ENCODE measurements at places on chromosomes 2 and 18.
A peak's percentile ranks its signal among the peaks of the same experiment; 100 is the strongest.

DNA sequence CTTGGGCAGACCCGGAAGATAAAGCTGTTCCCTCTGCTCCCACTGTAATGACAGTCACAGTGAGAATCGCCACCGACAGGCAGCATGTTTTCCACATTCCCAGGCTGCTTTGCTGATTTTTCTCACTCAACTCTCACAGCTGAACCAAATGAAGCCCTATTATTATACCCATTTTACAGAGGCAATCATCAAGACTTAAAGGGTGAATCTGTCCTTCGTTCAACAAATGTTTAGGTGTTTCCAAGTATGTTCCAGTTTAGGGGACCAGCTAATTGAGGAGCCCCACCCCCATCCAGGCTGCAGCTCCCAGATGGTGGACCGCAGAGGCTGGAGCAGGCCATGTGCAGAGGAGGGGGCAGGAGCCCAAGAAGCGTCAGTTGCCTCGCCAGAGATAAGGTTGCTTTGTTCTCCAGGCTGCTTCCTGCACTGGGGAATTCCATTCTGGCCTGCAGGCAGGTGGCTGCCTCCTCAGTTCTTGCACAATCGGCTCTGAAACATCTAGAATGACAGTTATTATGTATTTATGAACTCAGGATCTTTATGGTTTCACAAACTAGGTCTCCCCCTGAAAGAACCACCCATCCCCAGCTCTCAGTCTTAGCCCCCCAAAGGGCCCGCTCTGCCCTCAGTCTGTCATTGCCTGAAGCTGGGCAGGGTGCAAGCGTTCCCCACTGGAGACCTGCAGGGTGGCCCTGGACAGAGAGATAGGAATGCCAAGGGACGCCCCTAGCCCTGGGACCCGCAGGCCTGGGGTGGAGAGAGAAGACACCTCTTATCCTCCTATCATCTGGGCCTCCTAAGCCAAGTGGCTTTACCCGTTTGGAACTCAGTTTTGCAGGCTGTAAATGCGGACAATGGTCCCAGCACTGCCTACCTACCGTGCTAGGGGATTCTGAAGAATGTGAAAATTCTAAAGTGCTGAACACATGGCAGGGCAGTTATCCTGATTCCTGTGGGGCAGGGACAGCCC lies 49.1 kb upstream of the MYCN start:
- DNase-seq: peak; percentile 43

- DNase-seq: no peak
These were observed 3.4 kb downstream of the THADA start for GRCh38 chr2:43592443-43592842.

- DNase-seq: no peak
These were observed 80.9 kb upstream of the PKDCC start for GRCh38 chr2:41966920-41967319.

- no peak for DNase-seq
These were observed 181.3 kb upstream of the HAAO start for GRCh38 chr2:42973726-42974125.

DNA sequence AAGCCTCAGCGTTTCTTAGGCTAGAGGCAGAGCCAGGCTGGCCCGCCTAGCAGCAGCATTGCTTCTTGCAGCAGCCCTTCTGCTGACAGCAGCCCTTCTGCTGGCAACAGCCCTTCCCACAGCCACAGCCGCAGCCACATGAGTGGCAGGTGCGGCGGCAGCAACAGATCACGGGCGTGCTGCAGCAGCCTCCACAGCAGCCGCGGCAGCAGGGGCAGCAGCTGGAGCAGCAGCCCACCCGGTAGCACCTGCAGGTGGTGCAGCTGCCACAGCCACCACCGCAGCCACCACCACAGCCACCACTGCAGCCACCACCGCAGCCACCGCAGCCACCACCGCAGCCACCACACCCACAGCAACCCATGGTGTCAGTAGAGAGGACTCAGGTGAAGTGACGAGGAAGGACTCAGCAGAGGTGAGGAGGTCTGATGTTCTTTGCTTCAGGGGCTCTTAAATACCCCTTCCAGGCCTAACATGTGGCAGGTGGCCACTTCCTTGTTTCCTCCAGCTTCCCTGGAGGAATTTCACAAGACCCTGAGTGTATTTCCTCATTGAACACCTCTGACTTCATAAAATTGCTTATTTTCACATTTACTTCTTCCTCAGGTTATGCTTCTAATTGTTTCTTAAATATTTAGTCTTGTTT lies at the start of gene SCYGR6:
TSS of gene SCYGR6 (minus strand) at position 364 of the 646 bp plus-strand sequence. CDS start at position 364, 0 bp downstream.
- no peak for DNase-seq

- DNase-seq: no peak
These were observed 105.6 kb downstream of the FEZ2 start for GRCh38 chr2:36492216-36492945.

DNA sequence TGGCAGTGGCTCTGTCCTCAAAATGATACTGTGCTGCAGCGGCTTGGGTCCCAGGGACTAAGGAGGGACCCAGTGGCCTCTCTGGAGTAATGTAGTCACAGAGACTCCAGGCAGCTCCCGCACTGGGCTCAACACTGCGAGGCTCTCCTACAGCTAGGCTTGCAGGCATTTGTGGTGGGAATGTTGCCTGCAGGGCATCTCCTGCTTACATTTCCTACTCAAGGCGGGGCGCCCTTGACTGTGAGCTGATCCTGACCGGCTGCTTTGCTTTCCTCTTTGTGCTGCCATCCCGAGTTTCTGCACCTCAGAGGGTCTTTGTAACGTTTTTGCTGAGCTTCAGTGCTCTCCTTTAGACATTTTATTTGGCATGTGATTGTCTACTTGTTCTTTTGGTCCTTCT lies 177.4 kb upstream of the FN1 start:
- DNase-seq: no peak

DNA sequence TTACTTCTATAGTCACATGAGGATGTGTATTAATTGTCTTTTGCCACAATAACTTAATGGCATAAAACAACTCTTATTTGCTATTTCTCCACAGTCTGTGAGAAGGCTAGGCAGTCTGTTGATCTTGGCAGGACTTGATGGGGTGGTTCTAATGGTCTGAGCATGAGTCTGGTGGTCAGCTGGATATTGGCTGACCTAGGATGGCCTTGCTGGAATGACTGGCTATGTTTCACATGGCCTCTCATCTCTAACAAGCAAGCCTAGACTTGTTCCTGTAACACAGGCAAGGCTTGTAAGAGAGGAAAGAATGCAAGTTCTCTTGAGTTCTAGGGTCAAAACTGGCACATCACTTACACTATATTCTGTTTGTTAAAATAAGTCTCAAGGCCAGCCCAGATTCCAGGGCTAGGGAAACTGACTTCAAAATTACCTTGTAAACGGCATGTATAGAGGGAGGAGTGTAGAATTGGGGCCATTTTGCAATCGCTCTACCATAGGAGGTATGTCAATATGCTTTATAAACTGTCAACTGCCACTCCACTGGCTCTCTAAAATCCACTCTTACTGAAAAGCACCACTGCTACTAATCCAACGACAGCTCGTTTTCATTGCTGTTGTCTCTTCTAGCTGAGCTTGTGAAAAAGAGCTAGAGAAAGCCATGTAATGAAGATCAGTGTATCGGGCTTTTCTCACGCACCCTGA lies 325.0 kb upstream of the PKDCC start:
- peak; percentile 25 for DNase-seq

DNA sequence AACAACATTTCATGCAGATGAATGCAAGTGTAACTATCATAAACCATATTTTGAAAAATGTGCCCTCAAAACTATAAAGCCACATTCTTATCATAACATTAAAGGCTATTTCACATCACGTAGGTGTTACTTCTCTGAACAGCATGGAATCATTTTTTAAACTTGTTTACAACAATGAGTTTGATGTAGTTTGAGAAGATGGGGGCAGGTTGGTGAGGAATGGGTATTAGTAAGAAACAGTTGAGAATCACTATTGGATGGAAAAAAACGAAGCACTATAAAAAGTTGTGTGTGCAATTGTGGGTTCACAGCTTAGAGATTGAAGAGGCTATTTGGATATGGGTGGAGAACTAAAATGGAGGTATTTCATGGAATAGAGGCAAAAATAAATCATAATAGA lies 569.1 kb downstream of the ARHGAP15 start:
- DNase-seq: no peak

GRCh38 chr2:214775971-214776370 lies 33.5 kb downstream of the BARD1 start:
- no peak for DNase-seq

- DNase-seq: no peak
These were observed 8.1 kb downstream of the TEX44 start for GRCh38 chr2:231600619-231601355.

DNA sequence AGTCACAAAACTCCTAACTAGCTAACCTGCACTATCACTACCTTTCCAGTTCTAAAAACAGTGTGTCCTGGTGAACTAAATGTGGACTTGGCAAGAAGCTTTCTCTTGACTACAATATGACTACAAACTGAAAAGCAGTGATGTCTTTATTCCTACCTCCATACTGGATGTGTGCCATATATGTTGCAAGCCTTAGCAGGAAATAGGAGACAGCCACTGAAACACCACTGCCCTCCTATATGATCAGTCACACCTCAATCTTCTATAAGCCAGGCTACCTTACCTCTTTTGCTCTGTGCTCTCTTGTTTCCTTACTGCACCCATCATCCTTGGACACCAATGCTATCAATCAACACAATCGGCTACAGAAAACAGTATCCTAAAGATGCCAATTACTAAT lies 34.1 kb downstream of the SS18 start:
- no peak for DNase-seq

DNA sequence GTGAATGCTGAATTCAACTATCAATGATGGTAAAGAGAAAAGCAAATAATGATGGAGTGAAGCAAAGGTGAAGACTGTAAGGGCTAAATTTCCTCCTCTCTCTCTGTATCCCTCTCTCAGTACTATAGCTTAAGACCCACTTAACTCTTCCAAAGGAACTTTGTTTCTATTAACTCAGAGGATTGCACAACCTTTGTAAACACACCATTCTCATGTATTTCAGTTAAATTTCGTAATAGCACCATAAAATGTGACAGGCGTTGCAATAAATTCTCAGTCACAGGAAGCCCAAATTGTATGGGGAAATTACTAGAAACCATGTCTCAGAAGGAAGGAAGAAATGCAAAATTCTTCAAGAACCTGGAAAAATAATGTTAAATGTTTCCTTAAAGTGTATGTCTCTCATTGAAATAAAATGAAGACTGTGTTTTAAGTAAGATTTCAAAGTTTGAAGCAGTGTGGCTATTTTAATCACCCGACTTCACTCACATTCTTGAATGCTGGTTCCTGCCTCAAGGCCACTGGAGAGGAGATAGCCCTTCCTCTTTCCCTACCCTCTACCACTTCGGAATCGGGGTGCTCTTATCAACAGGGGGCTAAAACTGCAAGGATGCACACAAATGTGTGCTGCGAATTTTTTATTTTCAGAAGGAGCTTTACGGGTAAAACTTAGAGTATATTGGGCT lies 112.1 kb downstream of the FTCDNL1 start:
- no peak for DNase-seq

DNA sequence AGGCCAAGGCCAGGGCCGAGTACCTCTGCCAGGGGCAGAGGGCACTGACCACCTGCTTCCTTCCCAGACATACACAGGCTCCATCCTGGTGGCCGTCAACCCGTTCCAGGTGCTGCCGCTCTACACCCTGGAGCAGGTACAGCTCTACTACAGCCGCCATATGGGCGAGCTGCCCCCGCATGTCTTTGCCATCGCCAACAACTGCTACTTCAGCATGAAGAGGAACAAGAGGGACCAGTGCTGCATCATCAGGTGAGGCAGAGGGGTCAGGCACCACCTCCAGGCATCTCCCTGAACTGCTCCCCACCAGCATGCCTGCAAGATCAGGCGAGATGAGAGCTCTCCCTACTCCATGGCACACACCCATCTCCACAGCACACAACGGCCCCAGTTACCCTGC lies 31.1 kb downstream of the MYO7B start:
- DNase-seq: no peak

DNA sequence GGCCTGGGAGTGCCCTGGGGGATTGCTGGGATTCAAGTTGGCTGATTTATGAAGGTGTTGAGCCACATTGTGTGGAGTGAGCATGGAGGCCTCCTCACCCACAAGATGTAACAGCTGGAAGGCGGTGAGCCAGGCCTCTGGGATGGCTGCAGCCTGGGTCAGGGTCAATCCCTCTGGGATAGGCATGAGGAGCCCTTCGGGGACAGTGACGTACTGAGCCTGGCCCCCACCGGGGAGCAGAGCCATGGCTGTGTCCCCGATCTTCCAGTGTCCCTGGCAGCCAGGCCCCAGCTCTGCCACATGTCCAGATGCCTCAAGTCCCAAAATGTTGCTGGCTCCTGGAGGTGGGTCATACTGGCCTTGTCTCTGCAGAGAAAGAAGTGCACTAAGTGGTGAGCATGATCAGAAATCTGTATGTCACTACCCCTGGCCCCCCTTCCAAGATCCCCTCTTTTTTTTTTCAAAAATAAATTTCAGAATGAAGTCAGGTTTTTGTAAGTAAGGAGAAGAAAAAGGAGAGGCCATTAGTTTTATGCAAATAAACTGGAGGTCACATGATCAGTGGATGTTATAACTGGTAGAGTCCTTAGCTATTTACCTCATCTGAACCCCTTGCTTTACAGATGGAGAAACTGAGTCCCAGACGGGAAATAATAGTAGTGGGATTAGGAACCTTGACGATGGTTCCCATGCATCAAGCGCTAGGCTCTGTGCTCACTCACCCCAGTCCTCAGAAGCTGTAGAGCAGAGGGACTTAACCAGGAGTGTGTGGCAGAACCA lies 1.7 kb downstream of the TP53I3 start:
- no peak for DNase-seq

DNA sequence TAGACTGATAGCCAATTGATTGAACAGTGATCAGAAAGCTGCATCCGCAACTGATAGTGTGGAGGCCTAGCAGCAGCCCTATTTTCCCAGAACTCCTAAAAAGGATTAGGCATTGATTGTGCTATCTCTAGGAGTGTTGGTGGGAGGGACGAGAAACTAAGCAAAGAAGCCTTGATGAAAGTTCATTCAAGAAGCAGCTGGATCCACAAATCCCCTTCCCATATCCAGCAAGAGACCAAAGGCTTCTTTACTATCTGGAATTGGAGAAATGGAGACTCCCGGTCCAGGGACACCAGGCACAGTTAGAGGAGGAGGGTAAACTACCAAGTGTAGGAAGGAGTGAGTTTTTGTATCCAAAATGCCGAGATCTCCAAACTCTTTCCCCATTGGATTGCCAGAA lies 151.5 kb downstream of the ALK start:
- no peak for DNase-seq

DNA sequence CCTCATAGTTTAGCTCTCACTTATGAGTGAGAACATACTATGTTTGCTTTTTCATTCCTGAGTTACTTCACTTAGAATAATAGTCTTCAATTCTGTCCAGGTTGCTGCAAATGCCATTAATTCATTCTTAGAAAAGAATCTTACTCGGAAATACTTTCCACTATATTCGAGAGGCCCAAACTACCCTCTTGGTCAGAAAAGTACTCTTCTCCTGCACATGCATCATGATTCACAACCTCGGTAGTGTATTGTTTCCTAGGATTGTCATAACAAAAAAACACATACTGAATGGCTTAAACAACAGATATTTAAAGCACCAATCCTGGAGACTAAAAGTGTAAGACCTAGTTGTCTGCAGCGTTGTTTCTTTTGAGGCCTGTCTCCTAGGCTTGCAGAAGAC lies 364.0 kb upstream of the SLC14A2 start:
- DNase-seq: no peak

Measured in GM12865 (cell line).